ENCODE measurements at places on chromosomes 7 and 10. TPM values are rescaled to one million over a fixed set of nuclear protein-coding genes. Genes with fewer than 3 reads are reported as not detected.

DNA sequence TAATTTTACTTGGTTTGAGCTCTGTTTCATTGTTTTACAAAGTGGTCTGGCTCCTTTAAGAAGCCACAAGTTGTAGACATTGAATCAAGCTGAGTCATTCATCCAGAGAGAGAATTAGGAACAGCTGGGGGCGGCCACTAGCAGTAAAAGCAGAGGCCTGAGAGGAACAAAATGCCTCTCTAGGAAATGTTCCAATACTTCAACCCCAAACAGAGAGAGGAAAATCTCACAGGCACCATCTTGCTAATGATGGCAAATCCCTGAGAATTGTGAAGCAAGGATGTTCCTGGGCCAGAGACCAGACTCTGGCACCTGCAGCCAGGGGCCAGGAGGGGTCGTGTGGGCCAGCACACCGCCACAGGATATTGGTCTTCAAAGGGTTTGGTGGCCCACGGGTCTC is 26.5 kb upstream of the TRIL start:
- no peaks in the 10 kb centered on the region for H3K36me3 ChIP-seq
- H3K27ac ChIP-seq, result no peak overlapping the region
- DNase-seq, result no peak
- no peaks in the 10 kb centered on the region for H3K27me3 ChIP-seq
- peaks cover 8% of the 10 kb centered on the region for H3K4me1 ChIP-seq

DNA sequence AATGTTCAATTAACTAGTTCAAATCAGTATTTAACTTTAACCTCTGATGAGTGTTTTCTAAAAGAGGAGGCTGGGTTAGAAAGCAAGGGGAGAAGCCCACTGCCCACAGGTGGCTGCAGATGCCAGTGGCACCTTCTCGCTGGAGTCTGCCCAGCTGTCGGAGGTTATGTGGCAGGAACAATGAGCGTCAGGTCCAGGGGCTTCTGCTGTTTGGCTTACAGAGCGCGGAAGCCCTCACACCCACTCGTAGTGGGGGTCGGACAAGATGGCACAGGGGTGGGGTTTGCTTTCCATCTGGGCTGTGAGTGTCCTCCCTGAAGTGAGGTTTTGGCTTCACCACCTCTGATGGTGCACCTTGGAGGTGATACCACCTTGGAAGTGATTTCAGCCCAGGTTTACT is 8.5 kb downstream of the DYNC2I1 start:
- no peak overlapping the region for H3K4me3 ChIP-seq
- no peak for DNase-seq
- no peak overlapping the region for H3K27ac ChIP-seq
- H3K4me1 ChIP-seq, result peaks cover 3% of the 10 kb centered on the region

GRCh38 chr10:114686013-114686412 is 27.9 kb upstream of the ABLIM1 start:
- no peak overlapping the region for H3K27ac ChIP-seq
- H3K4me3 ChIP-seq, result no peak overlapping the region
- H3K27me3 ChIP-seq, result no peaks in the 10 kb centered on the region
- H3K36me3 ChIP-seq, result no peaks in the 10 kb centered on the region

GRCh38 chr7:105028004-105028403 is 14.0 kb downstream of the KMT2E start:
- H3K4me3 ChIP-seq, result no peak overlapping the region
- H3K27me3 ChIP-seq, result no peaks in the 10 kb centered on the region
- DNase-seq, result no peak
- no peaks in the 10 kb centered on the region for H3K4me1 ChIP-seq
- H3K36me3 ChIP-seq, result no peaks in the 10 kb centered on the region

- H3K27me3 ChIP-seq, result no peaks in the 10 kb centered on the region
- H3K36me3 ChIP-seq, result no peaks in the 10 kb centered on the region
- DNase-seq, result no peak
- peaks cover 25% of the 10 kb centered on the region for H3K4me1 ChIP-seq
- no peak overlapping the region for H3K27ac ChIP-seq
- no peak overlapping the region for H3K4me3 ChIP-seq
Measured at GRCh38 chr10:92208736-92209135, 82.1 kb downstream of the CPEB3 start.

DNA sequence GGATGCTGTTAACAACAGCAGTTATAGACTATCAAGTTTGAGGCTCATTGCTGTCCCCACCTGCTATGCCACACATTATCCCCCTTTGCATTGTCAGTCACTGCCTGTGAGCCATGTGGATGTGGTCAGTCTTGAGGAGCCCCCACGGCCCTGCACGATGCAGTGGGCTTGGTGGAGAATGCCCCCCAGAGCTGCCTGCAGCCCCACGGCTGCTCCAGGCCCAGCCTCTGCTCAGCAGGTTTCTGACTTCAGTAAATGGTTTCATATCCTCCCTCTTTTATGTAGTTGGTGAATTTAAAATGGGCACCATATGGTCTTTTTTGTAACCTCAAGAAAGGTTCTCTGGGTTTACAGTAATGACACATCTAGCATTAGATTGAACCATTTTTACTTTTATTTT is 164.1 kb downstream of the EBF3 start:
- no peaks in the 10 kb centered on the region for H3K4me1 ChIP-seq
- H3K36me3 ChIP-seq, result no peaks in the 10 kb centered on the region
- DNase-seq, result no peak
- H3K27ac ChIP-seq, result no peak overlapping the region

- H3K36me3 ChIP-seq, result no peaks in the 10 kb centered on the region
- no peaks in the 10 kb centered on the region for H3K4me1 ChIP-seq
- no peaks in the 10 kb centered on the region for H3K27me3 ChIP-seq
- DNase-seq, result no peak
- no peak overlapping the region for H3K4me3 ChIP-seq
Measured at GRCh38 chr10:43086321-43086942, 9.6 kb downstream of the RET start.

- no peak overlapping the region for H3K27ac ChIP-seq
- H3K36me3 ChIP-seq, result no peaks in the 10 kb centered on the region
- DNase-seq, result no peak
- H3K27me3 ChIP-seq, result peaks cover 21% of the 10 kb centered on the region
- H3K4me3 ChIP-seq, result no peak overlapping the region
Measured at GRCh38 chr10:78312197-78313047, 278.8 kb downstream of the RPS24 start.

GRCh38 chr10:75019370-75019769 is 92.1 kb upstream of the SAMD8 start:
- no peaks in the 10 kb centered on the region for H3K36me3 ChIP-seq
- no peak for DNase-seq
- no peaks in the 10 kb centered on the region for H3K4me1 ChIP-seq
- no peak overlapping the region for H3K4me3 ChIP-seq
- H3K27me3 ChIP-seq, result no peaks in the 10 kb centered on the region
- H3K27ac ChIP-seq, result no peak overlapping the region

GRCh38 chr10:50362547-50363125 is 111.3 kb upstream of the ASAH2 start:
- H3K27ac ChIP-seq, result no peak overlapping the region
- no peak overlapping the region for H3K4me3 ChIP-seq
- H3K27me3 ChIP-seq, result no peaks in the 10 kb centered on the region
- H3K36me3 ChIP-seq, result no peaks in the 10 kb centered on the region
- DNase-seq, result no peak
- peaks cover 3% of the 10 kb centered on the region for H3K4me1 ChIP-seq

DNA sequence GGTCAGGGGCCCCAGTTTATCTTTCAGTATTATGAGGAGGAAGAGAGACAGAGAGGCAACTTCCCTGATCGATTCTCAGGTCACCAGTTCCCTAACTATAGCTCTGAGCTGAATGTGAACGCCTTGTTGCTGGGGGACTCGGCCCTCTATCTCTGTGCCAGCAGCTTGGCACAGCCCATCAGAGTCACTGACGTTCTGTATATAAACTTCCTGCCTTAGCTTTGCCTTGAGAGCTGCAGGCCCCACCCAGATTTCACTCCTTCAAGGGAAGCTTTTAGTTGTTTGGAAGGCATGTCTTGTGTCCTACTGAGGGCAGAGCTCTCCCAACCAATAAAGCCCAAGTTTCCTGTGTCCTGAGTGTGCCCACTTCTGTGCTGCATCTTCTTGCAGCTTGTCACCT is 242.5 kb upstream of the PRSS58 start:
- H3K36me3 ChIP-seq, result no peaks in the 10 kb centered on the region
- no peaks in the 10 kb centered on the region for H3K27me3 ChIP-seq
- H3K4me3 ChIP-seq, result no peak overlapping the region

DNA sequence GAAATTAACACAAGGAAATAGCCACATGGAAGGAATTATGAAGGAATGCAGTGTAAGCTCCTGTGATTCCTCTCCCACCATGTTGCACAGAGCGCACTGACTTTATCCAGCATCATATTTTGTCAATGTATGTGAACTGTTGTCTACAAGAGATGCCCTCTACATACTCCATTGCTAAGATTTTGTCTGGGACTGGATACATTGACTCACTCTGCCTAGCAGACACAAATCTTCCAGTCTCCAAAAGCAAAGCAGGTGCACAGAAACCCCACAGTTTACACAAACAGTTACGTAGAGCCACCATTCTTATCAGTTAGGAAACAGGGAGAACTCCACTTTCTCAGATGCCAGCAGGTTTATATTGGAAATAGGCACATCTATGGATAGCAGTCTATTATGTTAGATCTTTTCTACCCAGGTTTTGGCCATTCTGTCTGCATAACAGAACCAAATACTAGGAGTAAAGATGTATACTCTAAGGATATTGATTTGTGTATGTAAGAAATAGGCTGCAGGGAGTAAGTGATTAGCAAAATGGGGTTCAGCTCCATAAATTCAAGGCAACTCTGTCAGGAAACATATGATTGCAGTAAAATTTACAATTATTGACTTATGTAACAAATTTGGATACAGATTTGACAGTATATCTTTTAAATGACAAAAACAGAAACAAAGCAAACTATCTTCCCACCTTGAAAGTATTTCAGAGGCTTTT is 1.5 kb downstream of the AKR1C2 start:
- no peak overlapping the region for H3K27ac ChIP-seq
- no peaks in the 10 kb centered on the region for H3K36me3 ChIP-seq
- DNase-seq, result no peak
- H3K27me3 ChIP-seq, result no peaks in the 10 kb centered on the region
- no peak overlapping the region for H3K4me3 ChIP-seq

- DNase-seq, result no peak
- no peak overlapping the region for H3K4me3 ChIP-seq
- H3K4me1 ChIP-seq, result no peaks in the 10 kb centered on the region
- H3K36me3 ChIP-seq, result no peaks in the 10 kb centered on the region
- no peak overlapping the region for H3K27ac ChIP-seq
- H3K27me3 ChIP-seq, result no peaks in the 10 kb centered on the region
Measured at GRCh38 chr10:8803992-8804391, 749.5 kb downstream of the GATA3 start.

GRCh38 chr7:27092819-27093110 is 3.0 kb downstream of the HOXA1 start:
- H3K27ac ChIP-seq, result no peak overlapping the region
- no peak for DNase-seq

- H3K4me3 ChIP-seq, result no peak overlapping the region
- no peaks in the 10 kb centered on the region for H3K36me3 ChIP-seq
- DNase-seq, result no peak
- H3K4me1 ChIP-seq, result no peaks in the 10 kb centered on the region
- peaks cover 22% of the 10 kb centered on the region for H3K27me3 ChIP-seq
Measured at GRCh38 chr10:48798481-48799254, 114.0 kb downstream of the WDFY4 start.

- no peak overlapping the region for H3K4me3 ChIP-seq
- no peaks in the 10 kb centered on the region for H3K27me3 ChIP-seq
Measured at GRCh38 chr7:122520971-122521555, 177.9 kb downstream of the RNF133 start.

GRCh38 chr7:137937202-137937560 is 64.7 kb downstream of the CREB3L2 start:
- no peak for DNase-seq
- no peaks in the 10 kb centered on the region for H3K27me3 ChIP-seq
- H3K36me3 ChIP-seq, result no peaks in the 10 kb centered on the region
- H3K4me1 ChIP-seq, result no peaks in the 10 kb centered on the region
- no peak overlapping the region for H3K27ac ChIP-seq
- no peak overlapping the region for H3K4me3 ChIP-seq

GRCh38 chr7:158649279-158649678 is 55.3 kb downstream of the NCAPG2 start:
- no peak overlapping the region for H3K4me3 ChIP-seq
- H3K27ac ChIP-seq, result no peak overlapping the region
- H3K36me3 ChIP-seq, result peaks cover 65% of the 10 kb centered on the region
- DNase-seq, result no peak
- H3K4me1 ChIP-seq, result no peaks in the 10 kb centered on the region

DNA sequence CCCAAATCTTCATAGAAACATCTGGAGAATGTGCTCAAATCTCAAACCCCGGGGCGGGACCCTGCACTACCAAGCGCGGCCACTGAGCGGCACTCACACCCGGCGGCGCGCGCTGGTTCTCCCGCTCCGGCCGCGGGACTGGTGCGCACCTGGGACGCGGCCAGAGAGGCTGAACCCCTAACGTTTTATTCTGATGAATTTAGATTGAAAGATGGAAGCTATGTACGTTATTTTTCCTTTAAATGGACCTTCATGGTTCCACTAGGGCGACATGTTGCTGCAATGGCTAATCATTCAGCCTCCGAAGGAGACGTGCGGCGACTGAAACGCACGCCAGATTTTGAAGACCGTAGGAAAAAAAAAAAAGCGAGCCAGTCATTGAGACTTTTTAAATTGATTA is 107.0 kb upstream of the INSIG1 start:
- no peaks in the 10 kb centered on the region for H3K27me3 ChIP-seq
- H3K4me1 ChIP-seq, result no peaks in the 10 kb centered on the region
- no peak for DNase-seq
- H3K36me3 ChIP-seq, result no peaks in the 10 kb centered on the region
- no peak overlapping the region for H3K4me3 ChIP-seq

DNA sequence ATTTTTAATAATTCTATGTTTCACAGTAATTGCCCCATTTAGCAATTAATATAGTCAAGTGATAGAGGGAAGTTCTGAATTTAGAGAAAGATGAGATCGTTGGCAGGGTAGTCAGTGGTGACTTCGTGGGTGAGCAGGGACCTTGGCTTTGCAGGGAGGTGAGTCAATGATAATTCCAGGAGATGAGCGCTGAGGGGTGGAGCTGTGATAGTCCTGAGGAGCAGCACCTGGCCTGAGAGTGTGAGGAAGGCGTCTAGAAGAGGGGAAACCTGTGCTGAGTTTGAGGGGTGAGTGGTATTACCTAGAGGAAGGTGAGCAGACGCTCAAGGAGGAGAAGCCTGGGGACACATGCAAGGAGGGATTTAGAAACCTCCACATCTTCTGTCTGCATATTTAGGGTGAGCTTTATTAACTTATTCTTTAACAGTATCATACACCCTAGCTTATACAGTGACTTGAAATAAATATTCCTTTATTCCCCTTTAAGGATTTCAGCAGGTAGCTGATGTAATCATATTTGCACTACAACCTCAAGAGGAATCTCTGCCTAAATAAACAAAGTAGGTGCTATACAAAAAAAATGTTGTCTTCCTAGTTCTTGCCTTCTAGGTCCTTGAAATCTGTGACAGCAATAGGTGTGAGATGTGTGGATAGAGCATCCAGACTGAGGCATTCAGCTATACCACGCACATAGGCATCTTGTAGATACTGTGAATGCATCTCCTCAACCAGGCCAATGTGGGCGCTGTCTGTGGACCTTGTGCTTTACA is 2.1 kb upstream of the TRIL start:
- no peak overlapping the region for H3K27ac ChIP-seq
- no peaks in the 10 kb centered on the region for H3K36me3 ChIP-seq
- H3K4me3 ChIP-seq, result no peak overlapping the region
- DNase-seq, result no peak

Gene ZNF735
- not detected for total RNA-seq

Gene PAX4
- not detected for total RNA-seq

Gene ADIRF
- total RNA-seq, result 448 TPM

Gene CXCL12
- total RNA-seq, result 0.47 TPM

Gene PNLIPRP2
- total RNA-seq, result 1.1 TPM

Gene ADCYAP1R1
- total RNA-seq, result 0.12 TPM

Gene SPDYE1
- not detected for total RNA-seq

Gene TAF3
- 8.0 TPM for total RNA-seq

Gene CLCN1
- total RNA-seq, result 0.47 TPM

Gene CYP3A5
- 1.5 TPM for total RNA-seq

Measured in HCT116 (cell line).